Right ventricle myocardium superior (tissue), 1 donor: ENCODE measurements at places on chromosomes 2 and 18.

GRCh38 chr2:20668871-20669475 lies 2.0 kb downstream of the GDF7 start:
- peak; percentile 11 for DNase-seq

- DNase-seq = no peak
These were observed 1.2 kb downstream of the STON1 start for GRCh38 chr2:48531141-48531648.

- no peak for DNase-seq
These were observed 31.0 kb downstream of the ANKRD29 start for GRCh38 chr18:23631746-23632145.

DNA sequence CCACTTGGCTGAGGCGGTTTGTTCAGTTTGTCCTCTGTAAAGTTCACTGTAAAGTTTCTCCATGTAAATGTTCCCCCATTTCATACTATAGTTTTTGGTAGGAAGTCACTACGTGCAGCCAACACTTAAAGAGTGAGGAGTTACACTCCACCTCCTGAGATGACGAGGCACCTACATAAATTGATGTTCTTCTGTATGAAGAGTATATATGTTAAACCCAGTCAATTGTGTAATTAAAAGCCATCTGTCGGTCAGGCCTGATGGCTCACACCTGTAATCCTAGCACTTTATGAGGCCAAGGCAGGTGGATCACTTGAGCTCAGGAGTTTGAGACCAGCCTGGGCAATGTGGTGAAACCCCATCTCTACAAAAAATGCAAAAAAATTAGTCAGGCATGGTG lies 7.6 kb downstream of the PIGN start:
- no peak for DNase-seq

DNA sequence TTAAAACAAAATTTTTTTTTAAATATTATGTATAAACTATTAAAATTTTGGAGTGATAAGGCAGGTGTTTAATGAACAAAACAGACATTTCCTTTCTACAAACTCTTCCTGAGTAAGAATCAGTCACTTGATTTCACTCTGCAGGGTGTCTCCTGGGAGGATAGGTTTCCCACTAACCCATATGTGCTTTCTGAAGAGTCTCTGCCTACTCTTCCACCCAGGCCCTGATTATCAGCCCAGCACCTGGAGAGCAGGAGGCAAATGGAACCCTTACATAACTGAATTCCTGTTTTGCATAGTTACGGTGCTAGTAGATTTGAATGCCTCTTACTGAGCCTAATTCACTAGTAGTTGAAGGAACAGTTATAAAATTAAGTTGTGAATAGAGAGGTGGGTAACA lies 1718.6 kb downstream of the SUCLG1 start:
- DNase-seq = no peak

GRCh38 chr2:160043265-160043664 lies 19.1 kb downstream of the PLA2R1 start:
- no peak for DNase-seq

DNA sequence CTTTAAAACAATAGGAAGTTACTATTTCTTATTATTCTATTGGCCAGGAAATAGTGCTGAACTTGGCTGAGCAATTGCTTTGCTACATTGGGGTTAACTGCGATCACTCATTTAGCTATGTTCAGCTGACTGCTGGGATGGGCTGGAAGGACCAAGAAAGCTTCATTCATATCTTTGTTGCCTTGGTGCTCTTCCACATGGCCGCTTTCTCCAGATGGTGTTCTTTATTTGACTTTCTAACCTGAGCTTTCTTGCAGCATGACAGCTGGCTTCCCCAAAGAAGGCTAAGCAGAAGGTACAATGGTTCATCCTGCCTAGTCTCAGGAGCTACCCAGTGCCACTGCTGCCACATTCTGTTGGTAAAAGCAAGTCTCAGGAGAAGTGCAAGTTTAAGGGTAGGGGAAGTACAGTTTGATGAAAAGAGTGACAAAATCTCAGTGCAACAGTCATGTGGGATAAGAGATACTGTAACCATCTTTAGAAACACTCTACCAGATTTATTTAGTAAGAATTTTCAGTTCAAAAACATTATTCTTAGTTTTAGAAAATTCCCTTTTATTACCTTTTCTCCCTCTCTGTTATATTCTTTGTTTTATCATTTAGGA lies 180.6 kb upstream of the RBMS1 start:
- DNase-seq = no peak

DNA sequence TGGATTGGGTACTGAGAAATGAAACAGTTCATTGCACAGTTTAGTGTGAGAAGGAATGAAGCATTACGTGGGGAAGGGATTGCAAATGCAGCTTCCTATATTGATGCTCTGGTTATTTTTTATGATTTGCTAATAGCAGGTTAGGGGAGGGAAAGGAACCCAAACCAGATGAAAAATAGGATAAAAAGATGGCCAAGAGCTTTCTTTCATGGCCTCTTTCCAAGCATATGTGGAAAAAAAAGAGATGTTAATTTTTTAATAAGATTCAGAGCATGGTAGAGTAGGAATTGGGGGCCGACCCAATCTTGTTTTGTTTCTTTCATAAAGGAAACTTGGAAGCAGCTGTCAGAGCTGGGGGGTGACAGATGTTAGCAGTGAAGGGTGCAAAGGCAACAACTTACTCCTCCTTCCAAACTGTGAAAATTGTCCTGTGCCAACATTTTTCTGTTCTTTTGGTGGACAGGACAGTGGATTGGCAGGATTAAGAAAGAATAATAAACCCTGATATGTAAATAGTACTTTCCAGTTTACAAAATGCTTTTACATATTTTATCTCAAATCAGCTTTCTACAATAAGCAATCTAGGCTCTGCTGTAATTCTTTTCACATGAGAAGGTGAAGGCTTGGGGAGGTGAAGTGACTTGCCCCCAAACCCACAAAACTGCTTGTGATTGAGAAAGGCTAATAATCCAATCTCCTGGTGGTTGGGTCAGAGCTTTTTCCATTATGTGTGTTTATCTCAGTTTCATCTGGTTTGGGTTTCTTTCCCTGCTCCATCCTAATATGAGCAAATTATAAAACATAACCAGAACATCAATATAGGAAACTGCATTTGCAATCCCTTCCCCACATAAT lies 270.1 kb downstream of the ETAA1 start:
- no peak for DNase-seq

DNA sequence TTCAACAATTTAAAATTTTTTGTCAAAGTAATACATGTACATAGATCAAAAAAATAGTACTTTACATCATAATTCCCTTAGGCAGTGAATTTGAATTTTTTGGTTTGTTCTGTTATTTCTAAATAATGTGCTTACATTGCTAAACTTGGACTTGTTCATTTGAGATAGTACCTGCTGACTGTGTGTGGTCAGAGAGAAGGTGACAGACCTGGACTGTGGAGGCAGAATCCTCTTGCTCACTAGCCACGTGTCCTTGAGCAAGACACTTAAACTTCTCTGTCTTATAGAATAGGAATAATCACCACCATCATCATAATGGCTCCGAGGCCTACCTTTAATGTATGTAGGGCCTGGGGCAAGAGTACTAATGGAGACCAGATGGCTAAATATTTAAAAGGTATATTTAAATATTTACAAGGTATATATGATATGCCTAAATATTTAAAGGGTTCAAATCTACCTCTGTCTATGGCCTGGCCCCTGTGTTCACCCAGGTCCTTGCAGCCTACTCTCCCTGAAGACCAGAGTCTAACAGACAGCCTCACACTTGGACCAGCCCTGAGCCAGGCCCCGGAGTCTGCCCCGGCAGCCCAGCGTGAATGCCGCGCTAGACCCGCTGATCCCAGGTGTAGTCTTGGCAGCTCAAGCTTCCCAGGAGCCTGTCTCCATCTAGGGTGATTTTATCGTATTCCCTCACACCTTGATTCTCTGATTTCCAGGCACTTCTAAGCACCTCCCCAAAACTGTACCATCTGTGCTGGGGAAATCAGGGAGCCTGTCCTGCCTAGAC lies 33.5 kb downstream of the ZNF532 start:
- no peak for DNase-seq

DNA sequence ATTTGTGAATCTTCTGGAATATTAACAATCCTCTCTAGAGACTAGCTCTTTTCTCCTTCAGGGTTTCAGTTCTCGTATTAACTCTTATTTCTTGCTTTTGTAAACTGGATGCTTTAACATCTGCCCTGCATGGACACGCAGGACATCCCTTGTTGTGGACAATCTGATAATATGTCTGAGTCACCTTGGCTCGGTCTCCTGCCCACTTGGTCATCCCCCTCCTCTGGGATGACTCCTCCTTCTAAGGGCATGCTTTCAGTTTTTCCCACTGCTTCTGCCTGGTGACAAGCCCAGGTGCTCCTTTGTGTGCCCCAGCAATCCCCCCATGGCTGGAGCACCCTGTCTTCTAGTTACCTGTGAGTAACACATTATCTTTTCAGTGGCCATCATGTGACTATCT lies 460.5 kb downstream of the DSC3 start:
- DNase-seq = no peak

- no peak for DNase-seq
These were observed 13.7 kb downstream of the ADRA2B start for GRCh38 chr2:96102596-96103186.

- DNase-seq = no peak
These were observed 98.9 kb upstream of the ATP8B1 start for GRCh38 chr18:57901825-57902589.

DNA sequence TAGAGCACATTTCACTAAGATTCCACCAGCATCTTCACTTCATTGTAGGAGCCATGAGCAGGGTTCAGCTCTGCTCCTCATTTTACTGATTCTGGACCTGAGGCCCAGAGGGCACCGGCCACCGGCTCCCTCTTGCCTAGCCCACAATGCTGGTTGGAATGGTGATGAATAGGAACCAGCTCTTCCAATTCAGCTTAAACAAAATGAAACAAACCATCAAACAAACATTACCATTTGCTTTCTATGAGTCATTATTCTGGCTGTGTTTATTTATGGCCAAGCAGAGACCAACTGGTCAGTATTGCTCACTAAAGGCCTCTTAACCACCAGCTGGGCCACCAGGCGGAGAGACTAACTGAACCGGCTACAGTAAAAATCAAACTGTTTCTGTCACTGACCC lies 176.7 kb downstream of the MTX2 start:
- DNase-seq = no peak

DNA sequence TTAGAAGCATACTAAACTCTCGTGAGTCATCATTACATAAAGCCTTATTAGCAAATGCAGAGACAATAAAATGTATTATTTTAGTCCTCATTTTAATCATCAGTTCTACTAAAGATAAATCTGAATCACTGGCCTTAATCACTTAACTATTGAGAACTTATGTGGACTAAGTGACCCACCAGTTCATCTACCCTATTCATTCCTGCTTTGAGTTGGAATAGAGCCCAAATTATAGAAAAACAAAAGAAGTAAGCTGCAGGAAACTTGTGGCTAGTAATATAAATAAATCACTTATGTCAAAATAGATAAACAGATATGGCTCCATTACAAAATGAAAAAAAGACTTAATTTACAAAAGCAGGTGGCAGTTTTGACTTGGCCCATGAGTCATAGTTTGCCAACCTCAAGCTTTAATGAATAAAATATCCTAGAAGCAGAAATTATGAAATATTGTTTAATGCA lies 851.8 kb upstream of the CRIM1 start:
- no peak for DNase-seq

GRCh38 chr2:59816075-59816474 lies 737.4 kb downstream of the BCL11A start:
- DNase-seq = no peak

DNA sequence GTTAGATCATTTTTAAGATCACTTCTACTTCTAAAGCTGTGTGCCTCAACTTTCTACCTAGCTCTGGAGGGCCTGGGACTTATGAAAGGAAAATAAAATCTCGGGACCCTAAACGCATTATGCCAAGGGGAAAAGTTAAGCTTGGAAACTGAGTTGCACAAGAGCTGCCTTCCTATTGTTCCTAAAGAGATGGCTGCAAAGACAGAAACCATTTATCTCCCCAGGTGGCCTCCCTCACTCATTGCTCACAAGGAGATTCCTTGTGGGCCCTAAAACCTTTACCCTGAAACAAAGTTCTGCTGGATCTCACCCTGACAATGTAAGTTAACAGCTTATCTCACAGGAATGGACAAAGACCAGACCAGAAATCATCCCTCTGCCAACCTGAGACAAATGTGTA lies 26.8 kb downstream of the TUBB6 start:
- no peak for DNase-seq

DNA sequence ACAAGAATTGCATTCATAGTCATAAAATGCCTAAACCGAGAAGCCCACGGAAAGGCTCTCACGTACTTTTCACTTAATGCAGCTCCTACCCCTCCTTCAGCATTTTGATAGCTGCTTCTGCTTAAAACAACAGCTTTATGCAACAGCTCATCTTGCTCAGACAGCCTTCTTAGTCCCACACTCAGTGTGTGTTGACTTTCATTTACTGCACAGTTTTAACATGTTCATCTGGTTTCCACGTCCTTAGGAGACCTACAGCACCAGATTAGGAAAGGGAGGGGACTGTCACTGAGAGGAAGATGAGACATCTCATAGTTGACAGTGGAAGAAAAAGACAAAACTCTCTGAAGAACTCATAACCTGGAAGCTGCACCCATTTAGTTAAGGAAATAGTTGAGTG lies 435.4 kb downstream of the SETBP1 start:
- no peak for DNase-seq

DNA sequence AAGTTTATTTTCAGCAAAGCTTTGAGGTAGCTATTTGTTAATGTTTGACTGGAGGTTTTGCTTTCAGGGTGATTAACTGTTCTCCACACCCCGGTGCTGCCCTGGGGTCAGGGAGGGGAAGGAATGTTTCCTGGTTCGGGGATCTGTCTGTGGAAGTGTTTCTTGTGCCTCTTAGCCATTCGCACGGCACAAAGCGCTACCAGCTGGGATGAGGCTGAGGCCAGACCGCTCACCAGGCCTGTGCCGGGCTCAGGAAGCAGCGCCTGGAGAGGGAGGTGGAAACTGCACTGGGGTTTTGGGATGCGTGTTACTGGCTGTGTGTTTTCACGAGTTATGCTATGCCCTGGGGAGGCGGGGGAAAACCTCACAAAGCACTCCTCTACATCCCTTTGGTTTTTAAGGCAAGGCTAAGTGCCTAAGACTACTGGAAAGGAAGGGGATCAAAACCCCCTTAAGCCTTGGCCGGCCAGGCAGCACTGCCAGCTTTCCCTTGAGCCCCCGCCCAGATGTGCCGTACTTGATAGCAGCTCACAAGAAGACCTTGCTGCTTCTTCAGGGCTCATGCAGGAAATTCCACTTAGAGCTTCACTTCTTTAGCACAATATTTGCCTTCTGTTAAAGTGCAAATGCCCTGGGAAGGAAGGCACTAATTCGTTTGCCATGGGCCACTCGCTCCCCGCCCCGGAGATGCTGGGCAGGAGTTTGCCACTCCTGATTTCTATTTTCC lies 65.7 kb upstream of the CNGA3 start:
- DNase-seq = no peak

- no peak for DNase-seq
These were observed 219.6 kb downstream of the CD226 start for GRCh38 chr18:69727912-69728572.

DNA sequence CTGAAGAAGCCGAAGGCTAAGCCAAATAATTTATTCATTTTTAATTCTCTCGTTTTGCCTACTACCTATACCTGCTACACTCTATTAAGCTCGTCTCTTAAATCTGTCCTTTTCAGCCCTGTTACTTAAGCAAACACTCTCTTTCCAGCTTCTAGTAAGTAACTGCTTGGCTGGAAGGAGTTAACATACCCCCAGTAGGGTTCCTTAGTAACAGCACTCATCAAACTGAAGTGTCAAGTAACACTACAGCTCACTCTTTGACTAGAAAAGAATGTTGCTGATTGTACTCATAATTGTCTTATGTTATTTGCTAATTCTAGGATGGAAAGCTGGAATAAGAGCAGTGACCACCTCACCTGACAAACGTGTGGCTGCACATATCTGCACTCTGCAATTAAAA lies 120.0 kb upstream of the SCN7A start:
- no peak for DNase-seq
